Karpas-422 (cell line): ENCODE measurements at places on chromosomes 2 and 18.
A peak's percentile ranks its signal among the peaks of the same experiment; 100 is the strongest.

DNA sequence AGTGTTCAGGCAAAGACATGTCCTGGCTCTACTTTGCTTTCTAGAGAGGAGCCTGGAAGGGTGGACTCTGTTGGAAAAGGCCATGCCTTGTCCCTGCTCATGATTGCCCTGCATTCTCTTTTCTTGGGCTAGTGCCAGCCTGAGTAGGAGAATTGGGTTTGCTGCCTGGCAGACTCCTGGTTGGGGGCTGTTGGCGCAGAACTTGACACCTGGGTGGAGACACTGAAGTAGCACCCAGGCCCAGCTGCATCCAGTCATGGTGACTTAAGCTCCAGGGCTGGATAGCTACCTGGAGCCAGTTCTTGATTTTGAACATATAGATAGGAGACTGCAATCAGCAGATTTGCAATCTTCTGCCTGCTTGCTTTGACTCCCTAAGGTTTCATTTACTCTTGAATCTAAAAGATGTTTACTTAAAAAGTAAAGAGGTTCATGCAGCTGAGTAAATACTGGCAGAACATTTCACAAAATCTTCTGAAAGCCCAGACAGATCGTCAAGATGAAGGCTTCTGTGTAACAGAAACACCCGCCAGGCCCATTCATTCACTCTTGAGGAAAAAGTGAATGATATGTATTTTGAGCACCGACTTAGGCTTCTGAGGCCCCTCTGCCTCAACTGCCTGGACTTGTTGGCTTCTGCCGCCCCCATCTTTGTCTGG is 38.0 kb upstream of the YWHAQ start:
- no peak for DNase-seq

- no peak for DNase-seq
Measured at GRCh38 chr2:88258208-88258607, 88.1 kb downstream of the THNSL2 start.

GRCh38 chr2:88416016-88416663 is 36.4 kb downstream of the FOXI3 start:
- no peak for DNase-seq

- DNase-seq = peak; percentile 78
Measured at GRCh38 chr2:157438863-157439823, 4.7 kb downstream of the CYTIP start.

DNA sequence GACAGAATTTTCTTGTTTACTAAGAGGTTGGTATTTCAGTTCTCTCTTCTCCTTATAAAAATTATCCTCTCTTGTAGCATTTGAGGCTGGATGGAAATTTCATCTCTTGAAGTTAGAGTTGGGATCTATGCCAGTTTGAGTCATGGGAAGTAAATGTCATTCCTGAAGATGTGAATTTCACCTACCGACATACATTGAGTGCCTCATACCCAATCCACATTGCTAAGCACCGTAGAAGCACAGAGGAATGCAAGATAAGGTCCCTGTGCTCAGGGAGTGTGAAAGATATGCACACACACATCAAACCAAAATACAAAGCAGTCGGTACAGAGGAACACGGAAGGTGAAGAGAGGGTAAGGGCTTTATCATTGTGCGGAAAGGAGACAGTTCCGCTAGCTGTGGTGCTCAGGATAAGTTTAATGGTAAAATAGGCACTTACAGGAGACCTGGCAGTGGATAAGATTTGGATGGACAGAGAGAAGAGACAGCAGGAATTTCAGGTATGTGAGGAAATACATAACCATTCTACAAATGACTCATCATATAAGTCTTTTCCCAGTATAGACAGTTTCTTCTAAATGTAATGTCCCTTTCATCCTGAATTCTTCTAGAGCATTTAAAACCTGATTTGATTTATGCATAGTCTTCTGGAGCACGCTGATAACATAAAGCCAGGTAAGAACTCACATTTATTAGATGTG is 205.3 kb upstream of the ST6GAL2 start:
- no peak for DNase-seq

DNA sequence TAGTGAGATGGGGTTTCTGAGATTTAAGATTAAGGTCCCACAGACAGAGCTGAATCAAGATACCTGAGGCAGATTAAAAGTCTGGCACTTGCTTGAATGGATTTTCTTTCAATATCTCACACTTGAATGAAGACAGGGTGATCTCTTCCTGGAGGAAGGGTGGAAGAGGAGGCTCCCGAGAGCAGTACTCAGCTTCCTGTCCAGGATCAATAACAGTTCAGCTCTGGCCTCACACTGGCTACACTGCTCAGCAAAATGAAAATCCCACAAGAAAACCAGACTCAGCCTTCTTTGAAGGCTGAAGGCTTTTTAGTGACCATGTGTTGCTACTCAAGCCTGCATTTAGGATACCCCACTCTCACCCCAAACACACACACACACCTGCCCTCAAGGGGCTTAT is 11.1 kb downstream of the ARHGEF33 start:
- DNase-seq = no peak

- no peak for DNase-seq
Measured at GRCh38 chr2:165253178-165253577, 14.0 kb downstream of the SCN2A start.

- DNase-seq = no peak
Measured at GRCh38 chr2:218006741-218007140, 3.9 kb upstream of the TNS1 start.

- DNase-seq = peak; percentile 83
Measured at GRCh38 chr2:205776139-205776538, 93.8 kb downstream of the NRP2 start.

- no peak for DNase-seq
Measured at GRCh38 chr18:61133783-61134182, 199.4 kb upstream of the CDH20 start.

DNA sequence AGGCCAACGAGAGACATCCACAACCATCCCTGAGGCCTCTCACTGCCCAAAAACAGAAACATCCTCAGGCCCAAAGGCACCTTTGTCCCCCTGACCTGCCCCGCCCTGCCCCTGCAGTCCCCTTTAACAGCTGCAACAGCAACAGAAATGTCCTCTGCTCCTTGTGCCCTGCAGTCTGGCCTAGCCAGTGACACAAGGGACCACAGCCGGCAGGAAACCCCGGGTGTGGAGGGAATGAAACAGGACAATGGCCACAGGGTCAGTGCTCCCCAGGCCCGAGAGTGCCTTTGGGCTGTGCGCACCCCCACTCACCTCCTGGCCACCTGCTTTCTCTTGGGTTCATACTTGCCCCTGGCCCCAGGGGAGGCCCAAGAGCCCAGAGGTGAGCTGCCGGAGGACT is 35.6 kb downstream of the SNED1 start:
- no peak for DNase-seq

DNA sequence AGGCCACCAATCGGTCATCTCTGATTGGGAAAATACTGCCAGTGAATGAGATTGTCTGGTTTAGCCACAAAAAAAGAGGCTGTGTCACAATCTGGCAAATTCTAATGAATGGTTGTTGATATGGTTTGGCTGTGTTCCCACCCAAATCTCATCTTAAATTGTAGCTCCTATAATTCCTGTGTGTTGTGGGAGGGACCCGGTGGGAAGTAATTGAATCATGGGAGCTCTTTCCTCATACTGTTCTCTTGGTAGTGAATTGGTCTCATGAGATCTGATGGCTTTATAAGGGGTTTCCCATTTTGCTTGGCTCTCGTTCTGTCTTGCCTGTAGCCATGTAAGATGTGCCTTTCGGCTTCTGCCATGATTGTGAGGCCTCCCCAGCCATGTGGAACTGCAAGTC is 838.3 kb downstream of the SLC4A3 start:
- DNase-seq = no peak

DNA sequence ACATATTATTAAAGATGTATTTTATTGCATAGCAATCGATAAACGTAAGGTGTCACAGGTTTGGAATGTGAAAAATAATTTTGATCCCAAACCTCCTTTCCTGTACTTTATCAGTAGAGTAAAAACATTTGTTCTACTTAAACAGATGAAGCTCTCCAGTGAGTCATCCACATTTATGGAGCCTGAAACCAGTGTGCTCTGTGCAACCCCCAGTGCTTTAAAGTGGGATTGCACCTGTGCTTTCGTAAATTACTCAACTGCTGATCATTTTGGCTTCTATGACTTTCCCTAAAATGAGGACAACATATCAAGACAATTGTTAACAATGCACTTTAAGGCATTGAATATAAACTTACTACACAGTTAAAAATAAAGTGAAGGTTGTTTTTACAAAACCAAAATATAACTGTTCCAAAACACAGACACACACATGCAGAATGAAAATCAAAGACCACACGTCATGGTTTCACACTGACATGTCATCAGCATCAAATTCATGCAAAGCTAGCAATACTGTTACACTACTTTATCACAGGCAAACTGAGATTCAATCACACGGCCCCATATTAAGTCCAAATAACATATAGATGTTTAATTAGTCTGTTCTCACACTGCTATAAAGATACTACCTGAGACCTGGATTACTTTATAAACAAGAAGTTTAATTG is 9.7 kb downstream of the TMEM18 start:
- DNase-seq = peak; percentile 74

DNA sequence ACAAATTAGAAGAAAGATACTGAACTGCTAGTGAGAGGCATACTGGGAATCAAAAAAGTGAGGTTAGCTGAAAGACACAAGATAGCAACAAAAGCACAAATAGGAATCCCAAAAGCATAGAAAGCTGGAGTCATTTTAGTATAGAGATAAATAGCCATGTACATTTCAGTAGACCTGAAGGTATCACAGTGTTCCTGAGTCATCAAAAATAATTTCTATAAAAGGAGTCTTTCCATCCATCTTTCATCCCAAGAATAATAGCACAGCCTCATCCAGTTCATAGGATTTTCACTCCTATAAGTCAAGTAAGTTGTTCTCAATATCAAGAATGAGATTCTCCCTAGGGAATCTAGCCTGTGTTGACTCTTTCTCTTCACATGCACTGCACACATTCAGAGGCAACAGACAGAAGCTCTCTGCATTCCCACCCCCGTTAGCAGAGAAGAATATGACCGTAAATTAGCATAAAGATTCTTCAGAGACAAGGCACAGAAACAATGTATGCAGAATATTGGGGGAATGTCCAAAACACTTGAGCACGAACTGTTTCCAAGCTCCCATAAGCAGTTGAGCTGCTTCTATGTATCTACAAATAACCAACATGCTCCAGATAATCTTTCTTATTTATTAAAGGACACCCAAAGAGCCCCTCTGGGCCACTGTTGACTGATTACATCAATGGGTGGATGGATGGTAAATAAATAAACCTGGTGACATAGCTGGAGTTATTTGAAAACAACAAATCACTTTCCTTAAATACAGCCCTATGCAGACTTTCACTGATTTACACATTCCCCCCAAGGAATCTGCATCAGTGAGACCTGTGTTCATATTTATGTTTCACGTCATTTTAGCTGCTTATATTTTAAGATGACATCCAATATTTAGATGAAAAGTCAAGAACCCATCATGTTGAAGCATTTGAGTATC is 174.5 kb upstream of the PKDCC start:
- DNase-seq = no peak

DNA sequence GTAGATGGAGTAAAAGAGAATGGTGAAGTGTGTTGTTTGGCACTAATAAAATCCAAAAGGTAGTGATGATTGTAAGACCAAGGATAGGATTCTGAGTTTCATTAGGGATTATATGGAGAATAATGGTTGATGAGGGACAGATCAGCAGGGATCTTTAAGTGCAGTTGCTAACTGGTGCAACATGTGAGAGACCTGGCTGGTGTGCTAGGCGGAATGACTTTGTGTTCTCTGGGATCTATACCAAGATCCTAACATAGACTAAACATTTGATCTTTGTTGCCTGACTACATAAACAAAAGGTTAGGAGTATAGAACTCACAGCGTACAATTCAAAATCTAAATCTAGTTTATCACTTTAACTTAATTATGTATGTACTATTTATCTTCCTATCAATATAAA is 135.4 kb downstream of the PTRHD1 start:
- DNase-seq = no peak

GRCh38 chr2:96867756-96868554 is 1.9 kb downstream of the SEMA4C start:
- DNase-seq = peak; percentile 63

- DNase-seq = no peak
Measured at GRCh38 chr18:67670024-67670543, 153.6 kb upstream of the DSEL start.
